ENCODE measurements at places on chromosomes 11 and 22. TPM values are rescaled to one million over a fixed set of nuclear protein-coding genes. Genes with fewer than 3 reads are reported as not detected.

DNA sequence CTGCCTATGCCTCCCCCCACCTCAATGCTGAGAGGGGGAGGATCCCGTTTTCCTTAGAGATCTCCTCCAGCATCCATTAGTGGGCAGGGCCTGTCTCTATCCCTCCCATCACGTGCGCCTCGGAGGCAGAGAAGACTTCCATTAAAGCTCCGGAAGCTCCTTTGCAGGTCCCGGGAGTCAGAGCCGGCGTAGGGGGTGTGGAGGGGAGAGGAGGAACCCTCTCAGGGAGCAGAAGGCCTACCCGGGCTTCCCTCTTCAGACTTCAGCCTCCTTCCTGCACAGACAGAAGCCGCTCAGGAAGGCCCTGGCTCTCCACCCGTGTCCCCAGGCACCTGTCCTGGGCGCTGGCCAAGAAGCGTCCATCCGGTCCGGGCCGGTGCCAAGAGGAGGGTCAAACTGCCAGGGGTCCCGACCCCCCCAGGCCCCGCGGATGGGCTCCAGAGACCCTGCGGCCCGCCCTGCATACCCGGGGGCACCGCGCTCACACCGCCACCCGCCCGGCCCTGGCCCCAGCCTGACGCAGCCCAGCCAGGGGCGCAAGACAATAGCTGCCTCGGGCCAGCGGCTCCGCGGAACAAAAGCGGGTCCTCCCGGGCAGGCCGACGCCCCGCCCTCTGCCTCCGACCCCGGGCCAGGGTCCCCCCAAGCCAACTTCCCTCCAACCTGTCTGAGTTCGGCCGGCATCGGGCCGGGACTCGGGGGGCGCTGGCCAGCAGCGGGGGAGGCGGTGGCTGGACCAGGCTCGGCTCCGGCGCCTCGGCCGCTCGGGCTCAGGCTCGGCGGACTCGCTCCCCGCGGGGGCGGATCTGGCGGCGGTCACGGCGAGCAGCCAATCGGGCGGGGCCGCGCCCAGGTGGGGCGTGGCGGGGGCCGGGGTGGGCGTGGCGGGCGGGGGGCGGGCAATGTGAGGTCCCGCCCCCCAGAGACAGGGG, 29.9 kb downstream of the ARVCF start:
- DNase-seq = peak; percentile 63

The CARNS1 gene
- total RNA-seq = 3.0 TPM

GRCh38 chr22:42700901-42701300, 19.8 kb downstream of the A4GALT start:
- DNase-seq = no peak

The NOX4 gene
- total RNA-seq = not detected

- no peak for DNase-seq
Measured at GRCh38 chr11:92129811-92130210, 94.8 kb upstream of the FAT3 start.

DNA sequence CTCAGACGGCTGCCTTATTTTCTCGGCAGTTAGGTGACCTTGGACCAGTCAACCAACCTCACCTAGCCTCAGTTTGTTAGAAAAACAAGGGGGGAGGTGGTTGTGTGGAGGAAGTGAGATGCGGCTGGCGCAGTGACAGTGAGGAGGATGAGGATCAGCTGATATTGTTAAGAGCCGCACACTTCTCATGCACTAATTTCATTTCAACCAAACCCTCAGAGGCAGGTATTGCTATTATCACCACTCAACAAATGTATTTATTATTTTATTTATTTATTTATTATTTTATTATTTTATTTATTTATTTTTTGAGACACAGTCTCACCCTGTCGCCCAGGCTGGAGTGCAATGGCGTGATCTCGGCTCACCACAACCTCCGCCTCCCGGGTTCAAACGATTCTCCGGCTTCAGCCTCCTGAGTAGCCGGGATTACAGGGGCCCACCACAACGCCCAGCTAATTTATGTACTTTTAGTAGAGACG, 2.1 kb downstream of the LGALS1 start:
- no peak for DNase-seq

The KRTAP5-9 gene
- 0.27 TPM for total RNA-seq

- DNase-seq = no peak
Measured at GRCh38 chr11:64430645-64431044, 71.7 kb downstream of the RPS6KA4 start.

The EFCAB6 gene
- total RNA-seq = 0.54 TPM

DNA sequence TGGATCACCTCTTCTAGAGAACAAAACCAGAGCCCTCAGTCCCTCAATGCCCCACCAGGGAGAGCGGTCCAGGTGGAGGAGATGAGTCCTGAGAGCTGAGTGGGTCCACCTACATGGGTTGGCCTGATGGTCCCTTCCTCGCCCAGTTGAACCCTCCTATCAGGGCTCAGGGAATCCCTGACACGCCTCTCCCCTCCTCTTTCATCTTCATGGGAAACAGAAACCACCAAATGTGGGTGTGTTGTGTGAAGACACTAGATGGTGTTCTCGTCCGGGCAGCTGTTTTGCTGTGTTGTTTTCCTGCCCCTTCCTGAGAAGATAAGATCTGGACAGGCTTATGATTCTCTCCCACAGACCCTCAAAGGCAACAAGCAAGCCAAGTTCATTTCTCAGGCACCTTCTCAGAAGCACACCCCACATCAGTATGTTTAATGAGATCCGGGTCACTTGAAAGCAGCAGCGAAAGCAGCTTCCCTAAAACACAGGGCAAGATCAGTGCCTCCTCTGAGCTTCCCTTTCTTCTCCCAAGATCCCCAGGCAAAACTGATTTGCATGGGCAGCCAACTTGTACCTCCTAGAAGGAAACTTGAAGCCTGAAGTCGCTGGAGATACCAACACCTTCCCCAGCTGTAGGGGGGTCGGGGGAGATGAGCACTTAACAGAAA, 35.3 kb upstream of the POU2AF1 start:
- DNase-seq = no peak

The SLC35C1 gene
- total RNA-seq = 10.5 TPM

DNA sequence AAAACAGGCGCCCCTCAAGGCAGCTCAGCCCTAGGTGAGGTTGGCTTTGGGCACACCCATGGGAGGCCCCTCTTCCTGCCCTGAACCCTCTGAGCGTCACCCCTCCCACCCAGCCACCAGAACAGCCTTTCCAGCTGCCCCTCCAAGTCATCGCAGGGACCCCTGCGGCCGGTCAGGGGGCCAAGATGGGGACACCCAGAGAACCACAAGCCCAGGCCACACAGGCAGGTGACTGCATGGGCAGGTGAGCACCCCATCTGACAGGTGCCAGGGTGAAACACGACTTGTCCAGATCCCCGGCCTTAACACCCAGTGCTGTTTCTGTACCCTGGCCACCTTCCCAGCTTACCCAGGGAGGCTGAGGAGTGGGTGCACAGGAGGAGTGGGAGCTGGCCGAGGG, 24.6 kb upstream of the GRAMD4 start:
- DNase-seq = no peak

GRCh38 chr22:41562461-41562860, 1.7 kb downstream of the CSDC2 start:
- no peak for DNase-seq

GRCh38 chr11:10374386-10374785, 69.5 kb downstream of the ADM start:
- no peak for DNase-seq

The EXT2 gene
- 65.2 TPM for total RNA-seq

DNA sequence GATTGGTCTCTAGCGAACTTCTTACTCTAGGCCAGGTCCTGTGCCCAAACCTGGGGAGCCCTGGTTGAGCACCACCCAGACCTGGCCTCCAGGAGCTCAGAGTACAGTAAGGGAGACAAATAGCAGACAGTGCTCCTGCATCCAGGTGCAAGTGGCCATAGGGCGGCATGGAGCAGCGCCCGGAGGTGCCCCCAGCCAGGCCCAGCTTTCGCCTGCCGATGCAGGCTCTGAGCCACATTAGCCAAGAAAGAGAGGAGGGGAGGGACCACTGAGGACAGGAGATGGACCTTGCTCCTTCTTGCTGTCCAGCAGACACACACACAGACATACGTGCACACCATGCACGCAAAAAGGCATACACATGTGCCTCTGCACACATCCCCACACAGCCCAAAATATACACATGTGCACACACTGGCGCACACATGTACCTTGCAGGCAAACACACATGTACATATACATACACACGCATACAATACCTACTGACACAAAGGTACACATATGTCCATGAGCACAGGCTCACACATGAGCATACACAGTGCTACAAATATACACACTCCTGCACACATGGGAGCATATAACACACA, 68.7 kb upstream of the FGF3 start:
- no peak for DNase-seq

The NCAM1 gene
- under 0.01 TPM for total RNA-seq

The TTC12 gene
- total RNA-seq = 5.1 TPM

GRCh38 chr22:19508024-19508776, 16.0 kb downstream of the CLDN5 start:
- DNase-seq = no peak

GRCh38 chr11:120577624-120578363, 66.2 kb downstream of the GRIK4 start:
- no peak for DNase-seq

DNA sequence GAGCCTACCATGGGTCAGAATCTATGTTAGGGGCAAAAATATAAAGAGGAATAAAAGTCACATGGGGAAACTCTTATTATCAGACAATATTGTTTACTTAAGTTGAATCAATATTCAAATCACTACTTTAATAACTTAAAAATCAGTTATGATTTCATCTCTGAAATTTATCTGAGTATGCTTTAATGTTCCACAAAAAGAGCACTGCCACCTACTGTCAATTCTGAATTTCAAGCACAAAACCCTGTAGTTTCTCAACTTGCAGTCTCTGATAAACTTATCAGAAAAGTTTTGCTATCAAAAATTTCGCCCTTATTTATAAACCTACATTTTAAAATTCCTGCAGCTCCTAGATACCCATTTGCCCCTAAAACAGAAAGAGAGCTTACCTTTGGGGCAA, 47.3 kb downstream of the RDX start:
- DNase-seq = no peak

DNA sequence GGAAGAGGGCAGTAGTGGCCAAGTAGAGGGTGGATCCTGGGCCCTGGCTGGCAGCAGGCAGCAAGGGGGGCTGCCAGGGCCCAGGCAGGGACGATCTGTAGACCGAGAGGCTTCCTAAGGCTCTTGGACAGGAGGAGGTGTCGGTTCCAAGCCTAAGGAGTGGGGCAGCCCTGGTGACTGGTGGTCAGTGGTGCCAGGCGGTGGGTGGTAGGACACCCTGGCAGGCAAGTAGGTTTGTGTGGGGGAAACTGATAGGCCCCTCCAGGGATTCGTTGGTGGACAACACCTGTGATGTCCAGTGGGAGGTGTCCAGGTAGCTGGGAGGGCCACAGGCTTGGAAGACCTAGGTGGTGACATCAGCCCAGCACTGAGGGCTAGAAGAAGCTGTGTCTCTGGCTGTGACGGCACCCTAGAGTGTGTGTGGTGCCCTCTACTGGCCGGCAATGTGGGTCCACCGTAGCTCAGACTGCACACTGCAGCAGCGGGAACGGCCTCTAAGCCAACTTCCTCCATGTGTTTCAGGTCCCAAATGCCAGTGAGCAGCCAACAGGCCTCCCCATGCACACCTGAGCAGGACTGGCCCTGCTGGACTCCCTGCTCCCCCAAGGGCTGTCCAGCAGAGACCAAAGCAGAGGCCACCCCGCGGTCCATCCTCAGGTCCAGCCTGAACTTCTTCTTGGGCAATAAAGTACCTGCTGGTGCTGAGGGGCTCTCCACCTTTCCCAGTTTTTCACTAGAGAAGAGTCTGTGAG, 9.4 kb upstream of the SAMM50 start:
- DNase-seq = peak; percentile 84

The TEX54 gene
- total RNA-seq = not detected

DNA sequence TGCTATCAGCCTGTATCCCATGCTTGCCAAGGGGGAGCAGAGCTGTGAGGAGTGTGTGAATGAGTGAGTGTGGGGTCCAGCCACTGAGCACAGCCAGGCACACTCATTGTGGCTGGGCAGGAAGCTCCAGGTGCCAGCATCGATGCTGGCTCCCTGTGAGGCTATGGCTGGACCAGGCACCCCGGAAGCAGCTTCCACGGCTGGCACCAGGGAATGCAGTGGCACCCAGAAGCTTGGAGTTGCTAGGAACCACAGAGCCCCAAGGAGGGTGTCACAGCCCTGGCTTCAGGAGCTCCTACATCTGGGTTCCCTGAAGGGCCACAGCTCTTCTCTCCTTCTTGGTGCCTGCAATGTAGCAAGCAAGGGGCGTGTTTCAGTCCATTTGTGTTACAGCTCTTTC, 625.9 kb upstream of the RAG2 start:
- no peak for DNase-seq

DNA sequence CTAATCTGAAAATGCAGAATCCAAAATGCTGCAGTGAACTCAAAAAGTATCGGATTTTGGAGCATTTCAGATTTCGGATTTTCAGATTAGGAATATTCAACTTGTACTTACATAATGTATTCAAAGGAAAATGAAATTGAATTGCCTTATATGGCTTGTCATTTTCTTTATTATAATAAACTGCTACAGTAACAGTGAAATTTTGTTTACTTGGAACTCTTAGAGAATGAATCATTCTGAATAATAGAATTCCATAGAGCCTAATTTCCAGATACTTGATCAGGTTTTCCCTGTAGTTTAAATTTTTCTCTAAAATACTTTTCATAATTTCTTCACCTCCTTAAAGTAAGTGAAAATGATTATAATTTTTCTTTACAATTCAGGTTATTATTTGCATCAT, 17.3 kb downstream of the TTC17 start:
- no peak for DNase-seq

GRCh38 chr11:119739021-119739703, 10.2 kb upstream of the NECTIN1 start:
- no peak for DNase-seq

DNA sequence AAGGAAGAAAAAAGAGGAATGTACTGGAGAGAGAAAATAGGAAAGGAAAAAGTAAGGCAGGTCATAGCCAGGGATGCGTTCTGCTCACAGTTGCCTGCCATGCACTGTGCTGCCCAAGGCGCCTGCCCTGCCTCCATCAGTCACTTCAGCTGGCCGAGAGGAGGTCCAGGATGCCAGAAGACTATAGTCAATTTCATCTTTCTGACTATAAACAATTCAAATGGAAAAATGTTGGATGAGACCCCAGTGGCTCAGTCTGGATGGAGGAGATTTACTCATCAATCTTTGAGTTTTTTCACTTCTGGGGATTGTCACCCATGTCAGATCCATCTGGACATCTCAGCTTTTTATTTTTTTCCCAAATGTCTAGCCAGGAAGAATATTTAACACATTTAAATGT, 36.7 kb upstream of the CLMP start:
- no peak for DNase-seq

DNA sequence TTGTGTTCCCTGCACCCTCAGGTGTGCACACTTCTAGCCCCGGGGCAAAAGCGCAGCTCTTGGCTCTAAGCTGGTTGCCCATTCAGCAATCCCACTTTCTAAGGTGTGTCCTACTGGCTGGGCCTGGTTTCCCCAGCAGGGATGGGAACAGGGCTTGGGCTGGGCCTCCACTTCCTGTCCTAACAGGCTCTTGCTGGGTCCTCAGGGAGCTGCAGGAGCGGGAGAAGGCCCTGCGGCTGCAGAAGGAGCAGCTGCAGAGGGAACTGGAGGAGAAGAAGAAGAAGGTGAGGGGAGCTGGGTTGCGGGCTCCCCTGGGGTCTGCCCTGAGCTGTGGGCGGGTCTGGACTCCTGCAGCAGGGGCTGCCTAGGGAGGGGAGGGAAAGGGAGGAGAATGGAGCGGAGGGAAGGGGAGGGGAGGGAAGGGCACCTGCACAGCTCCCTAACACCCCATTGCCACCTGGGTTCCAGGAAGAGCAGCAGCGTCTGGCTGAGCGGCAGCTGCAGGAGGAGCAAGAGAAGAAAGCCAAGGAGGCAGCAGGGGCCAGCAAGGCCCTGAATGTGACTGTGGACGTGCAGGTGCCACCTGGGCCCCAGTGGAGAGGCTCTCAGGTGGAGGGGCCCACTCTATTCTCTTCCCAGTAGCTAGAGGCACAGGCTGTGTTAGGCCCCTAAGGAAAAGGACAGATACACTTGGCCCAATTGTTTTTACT, 24.6 kb downstream of the INCENP start:
- no peak for DNase-seq

All from hematopoietic multipotent progenitor cell (in vitro differentiated cells).